H7 (cell line): ENCODE measurements at places on chromosomes 7 and 10.

GRCh38 chr10:23283680-23284079 is 60.9 kb downstream of the C10orf67 start:
- DNase-seq = no peak

DNA sequence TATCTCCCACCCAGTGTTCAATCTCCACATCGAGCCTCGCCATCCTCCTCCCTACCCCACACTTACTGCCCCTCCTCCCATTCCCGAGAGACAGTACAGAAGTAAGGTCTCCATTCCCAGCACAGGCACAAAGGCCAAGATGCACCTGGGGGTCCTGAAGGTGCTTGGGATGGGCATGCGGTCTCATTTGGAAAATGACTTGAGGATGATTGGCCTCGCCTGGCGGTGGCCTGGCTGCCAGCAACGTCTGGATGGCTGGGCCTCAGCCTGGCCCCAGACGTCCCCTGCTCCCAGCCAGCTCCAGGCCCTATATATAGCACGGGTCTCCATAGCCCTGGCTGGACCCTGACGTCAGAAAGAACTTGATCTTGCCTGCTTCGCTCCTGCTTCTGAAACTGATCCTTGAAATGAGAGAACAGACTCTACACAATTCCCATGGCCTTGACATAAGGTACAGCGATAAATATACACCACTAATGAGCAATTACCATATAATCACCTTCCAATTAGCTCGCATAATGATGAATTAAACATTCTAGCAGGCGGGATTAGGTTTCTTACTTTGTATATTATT is 11.8 kb downstream of the EMX2 start:
- DNase-seq = no peak

GRCh38 chr10:3324612-3325038 is 152.0 kb upstream of the PITRM1 start:
- no peak for DNase-seq

- peak; percentile 76 for DNase-seq
Observed at GRCh38 chr7:102412548-102412947, 16.4 kb downstream of the PRKRIP1 start.

DNA sequence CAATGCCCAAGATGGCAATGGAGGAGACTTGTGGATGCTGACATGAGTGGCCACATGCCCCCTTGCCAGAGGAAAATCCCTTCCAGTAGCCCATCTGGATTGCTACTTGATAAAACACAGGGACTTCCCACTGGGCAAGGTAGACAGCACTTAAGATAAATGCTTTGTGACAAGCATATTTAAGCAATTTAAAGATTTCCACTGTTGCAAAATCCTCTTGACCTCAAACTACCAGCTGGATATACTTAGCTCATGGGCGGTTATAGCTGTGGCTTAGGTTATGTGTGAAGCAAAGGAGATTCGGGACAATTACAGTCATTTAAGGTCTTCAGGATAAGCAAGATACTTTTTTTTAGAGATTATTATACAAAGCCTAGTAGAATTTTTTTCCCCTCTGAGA is 238.1 kb downstream of the BMPER start:
- no peak for DNase-seq

- no peak for DNase-seq
Observed at GRCh38 chr10:49608166-49609005, 1.7 kb upstream of the SLC18A3 start.

DNA sequence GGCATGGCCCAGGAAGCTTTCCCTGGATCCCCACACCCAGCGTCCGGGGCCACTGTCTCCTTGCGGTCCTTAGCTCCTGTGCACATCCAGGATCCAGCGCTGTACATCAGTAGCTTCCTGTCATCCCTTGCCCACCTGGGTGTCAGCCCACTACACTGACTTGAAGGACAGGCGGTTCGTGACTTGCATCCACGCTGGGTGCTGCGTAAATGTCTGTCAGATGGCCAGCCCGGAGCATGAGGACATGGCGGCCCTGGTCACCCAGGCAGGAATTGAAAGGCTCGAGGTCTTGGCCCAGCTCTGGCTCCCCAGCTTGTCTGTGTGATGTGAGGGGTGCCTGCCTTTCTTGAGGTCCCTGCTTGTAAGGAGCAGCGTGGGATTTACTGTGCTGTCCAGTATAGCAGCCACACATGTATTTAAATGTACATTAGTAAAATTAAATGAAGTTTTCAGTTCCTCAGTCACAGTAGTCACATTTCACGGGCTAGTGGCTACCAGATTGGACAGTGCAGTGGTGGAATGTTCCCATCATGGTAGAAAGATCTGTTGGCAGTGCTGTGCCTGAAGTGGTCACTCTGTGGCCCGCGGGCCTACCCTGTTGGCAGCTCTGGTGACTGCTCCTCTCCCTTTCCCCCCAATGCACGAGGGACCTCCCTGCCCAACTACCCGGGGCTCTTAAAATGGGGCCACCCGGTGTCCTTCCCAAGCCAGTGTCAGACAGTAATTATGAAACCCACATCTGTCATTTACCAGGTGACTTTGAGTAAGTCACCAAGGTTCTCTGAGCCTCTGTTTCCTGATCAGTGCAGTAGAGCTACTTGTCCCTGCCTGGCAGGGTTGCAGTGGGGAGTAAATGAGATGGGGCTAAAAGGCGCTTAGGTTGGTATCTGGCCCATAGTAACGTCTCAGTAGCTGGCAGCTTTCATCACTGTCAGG is 97.8 kb upstream of the PPIF start:
- DNase-seq = no peak

DNA sequence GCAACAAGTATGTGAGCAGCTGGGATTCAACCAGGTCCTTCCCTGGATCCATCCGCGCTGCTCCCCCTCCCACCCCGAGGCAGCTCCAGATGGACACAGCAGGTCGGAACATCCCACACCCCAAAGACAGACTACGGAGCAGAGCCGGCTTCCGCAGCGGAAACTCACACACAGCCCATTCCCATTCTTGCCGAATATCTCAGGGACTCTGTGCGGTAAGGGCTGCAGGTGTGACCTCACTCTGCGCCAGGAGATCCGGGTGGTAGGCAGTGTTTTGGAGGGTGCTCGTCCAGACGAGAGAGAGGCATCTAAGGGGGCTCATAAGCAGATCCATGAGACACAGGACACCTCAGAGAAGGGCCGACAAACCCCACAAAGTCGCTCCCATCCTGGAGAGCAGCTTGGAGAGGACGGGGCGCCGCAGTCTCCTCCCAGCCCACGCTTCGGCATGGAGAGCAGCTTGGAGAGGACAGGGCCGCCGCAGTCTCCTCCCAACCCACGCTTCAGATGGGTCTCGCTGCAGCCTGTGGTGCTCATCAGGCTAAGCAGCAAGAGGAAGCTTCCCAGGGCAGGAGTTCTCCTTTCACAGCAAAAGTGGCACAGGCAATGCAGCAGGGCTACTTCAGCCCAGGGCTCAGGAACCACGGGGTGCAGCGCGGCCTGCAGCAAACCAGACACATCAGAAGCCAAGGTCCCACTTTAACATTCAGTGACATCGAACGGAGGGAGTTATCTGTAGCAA is 179.9 kb downstream of the DIP2C start:
- no peak for DNase-seq

GRCh38 chr7:159068488-159068811 is 76.2 kb downstream of the VIPR2 start:
- peak; percentile 50 for DNase-seq

DNA sequence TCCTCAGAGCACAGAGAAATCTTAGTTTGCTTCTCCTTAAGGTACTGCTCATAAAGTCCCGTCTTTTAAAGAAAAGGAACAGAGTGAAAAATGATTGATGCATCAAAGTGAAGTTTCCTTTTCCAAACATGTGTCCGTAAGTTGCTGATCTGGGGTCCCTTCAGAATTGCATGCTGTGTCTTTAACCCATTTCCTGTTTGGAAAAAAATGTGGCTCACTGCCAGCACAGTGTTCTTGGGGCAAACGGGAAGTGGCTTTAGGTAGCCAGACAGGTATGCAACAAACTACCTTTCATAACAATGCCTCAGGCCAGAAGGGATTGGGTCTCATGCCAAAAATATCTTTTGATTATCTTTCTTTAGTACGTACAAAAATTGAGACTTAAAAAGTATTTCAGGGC is 50.9 kb downstream of the TFAM start:
- no peak for DNase-seq

- DNase-seq = peak; percentile 76
Observed at GRCh38 chr10:99612167-99612831, 7.9 kb downstream of the SLC25A28 start.

GRCh38 chr7:112327566-112327965 is 121.1 kb downstream of the ZNF277 start:
- DNase-seq = no peak

DNA sequence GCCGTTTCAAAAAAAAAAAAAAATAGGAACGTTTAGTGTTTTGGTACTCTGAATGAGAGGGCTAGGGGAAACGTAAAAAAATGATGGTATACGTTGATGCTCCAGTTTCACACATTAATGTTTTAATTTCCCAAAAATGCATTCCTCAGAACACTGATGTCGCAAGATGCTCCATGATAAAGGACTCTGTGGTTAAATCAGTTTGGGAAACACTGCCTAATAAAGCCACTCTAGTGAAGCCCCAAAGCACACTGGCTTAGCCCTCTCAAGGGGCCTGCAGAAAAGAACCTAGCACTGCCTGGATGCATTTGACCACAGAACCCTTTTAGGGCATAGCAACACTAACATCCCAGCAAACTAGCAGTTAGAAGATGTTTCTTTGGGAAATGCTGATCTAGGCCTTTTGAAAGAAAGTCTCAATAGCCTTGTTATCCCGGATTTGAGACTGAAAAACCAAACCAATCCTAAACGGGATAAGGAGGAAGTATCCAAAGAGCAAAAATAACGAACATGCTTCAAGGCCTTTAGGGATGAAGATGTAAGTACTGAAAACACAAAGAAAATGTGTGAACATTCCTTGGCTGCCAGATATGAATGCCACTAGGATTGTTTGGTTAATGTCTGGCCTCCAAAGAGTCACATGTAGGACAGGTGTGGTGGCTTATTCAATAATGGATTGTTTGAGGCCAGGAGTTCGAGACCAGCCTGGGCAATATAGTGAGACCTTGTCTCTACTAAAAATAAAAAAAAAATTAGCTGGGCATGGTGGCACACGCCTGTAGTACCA is 11.0 kb downstream of the DLG5 start:
- no peak for DNase-seq

- no peak for DNase-seq
Observed at GRCh38 chr7:18552943-18553604, 57.5 kb downstream of the HDAC9 start.

GRCh38 chr10:29372920-29373319 is 84.0 kb downstream of the LYZL1 start:
- DNase-seq = no peak

DNA sequence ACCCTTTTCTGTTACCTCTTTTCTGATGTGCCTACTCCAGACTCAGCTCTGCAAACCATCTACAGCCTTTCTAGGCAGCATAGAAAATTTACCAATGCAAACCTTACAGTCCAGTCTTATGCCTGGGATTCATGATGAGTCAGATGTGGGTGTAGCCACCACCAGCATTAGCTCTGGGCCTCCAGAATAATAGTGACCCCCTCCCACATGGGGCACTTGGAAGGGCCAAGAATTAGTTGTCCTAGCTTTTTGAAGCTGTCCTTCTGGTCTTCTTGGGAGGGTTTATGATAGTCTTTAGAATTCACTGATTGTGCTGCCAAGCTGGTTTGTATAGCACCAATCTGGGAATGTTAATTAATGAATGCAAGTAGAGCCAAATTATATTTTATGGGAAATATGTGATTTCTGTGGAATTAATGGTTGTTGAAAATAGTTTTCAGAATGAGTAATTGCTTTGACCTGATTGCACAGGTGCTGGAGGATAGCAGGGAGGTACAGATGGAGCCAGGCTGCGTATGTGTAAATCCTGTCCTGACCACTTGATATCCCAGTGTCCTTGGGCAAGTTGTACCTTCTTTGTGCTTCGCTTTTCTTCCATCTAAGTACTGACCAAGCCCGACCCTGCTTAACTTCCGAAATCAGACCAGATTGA is 94.8 kb downstream of the CPED1 start:
- no peak for DNase-seq

DNA sequence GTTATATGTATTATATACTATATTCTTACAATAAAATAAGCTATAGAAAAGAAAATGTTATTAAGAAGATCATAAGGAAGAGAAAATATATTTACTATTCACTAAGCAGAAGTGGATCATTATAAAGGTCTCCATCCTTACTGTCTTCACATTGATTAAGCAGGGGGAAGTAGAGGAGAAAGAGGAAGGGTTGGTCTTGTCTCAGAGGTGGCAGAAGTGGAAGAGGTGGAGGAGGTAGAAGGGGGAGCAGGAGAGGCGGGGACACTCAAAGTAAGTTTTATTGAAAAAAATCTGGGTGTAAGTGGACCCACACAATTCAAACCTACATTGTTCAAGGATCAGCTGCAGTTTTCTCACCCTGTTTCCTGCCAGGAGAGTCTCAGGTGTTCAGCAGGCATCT is 28.9 kb upstream of the ERCC6 start:
- no peak for DNase-seq

DNA sequence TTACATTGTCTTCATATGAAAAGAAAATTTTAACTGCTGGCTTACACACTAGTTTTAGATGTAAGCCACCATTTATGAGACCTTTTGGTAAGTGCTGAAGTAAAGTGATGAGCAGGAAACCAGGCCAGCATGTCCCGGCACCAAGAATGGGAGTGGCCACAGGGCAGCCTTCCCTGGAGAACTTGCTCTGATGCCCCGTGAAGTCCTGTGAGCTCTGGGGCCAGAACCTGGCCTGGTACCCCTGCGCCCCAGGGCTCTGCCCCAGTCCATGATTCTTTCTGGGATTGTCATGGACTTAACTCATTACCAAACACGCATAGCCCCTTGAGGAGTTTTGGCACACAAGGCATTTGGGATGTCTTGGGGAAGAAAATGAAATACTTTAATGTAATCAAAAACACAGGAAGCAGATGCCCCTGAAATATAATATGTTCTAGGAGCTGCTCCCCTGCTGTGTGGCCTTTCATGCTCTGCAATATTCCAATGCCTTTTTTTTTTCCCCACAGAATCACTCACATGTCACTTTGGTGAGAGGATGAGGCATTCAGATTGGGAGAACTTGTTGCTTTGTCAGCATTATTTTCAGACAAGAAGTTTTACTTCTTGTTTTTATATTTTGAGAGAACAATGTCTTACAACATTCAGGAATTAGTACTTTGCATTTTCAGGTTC is 53.1 kb upstream of the CXCL12 start:
- no peak for DNase-seq

GRCh38 chr10:102644646-102645387 is 538 bp downstream of the TRIM8 start:
- DNase-seq = peak; percentile 81

GRCh38 chr10:7085147-7085912 is 325.5 kb downstream of the SFMBT2 start:
- DNase-seq = no peak

DNA sequence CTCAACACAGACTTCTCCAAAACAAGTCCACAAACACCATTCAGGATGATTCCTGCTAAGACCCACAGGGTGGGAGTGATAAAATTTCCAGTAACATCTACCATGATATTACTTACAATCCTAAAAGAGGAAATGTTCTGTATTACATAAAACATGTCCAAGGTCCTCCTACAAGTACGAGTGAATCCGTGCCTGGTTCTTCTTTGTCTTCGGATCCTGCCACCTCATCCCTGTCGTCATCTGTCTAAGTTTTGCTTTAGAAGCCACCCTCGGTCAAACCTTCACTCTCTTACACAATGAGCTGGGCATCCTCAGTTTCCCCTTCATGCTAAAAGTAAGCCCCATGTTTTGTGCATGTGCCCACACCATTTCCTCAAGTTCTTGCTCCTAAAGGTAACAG is 279.0 kb downstream of the KCNMA1 start:
- DNase-seq = no peak
